H9 (cell line): ENCODE measurements at places on chromosomes 3 and 15.

GRCh38 chr15:67564968-67565345 lies 22.5 kb downstream of the MAP2K5 start:
- no peak for DNase-seq

- DNase-seq, result no peak
These were observed 10.6 kb upstream of the MINDY2 start for GRCh38 chr15:58760385-58761009.

GRCh38 chr3:195110647-195111318 lies 160.2 kb downstream of the XXYLT1 start:
- DNase-seq, result no peak

- DNase-seq, result no peak
These were observed 558.5 kb downstream of the MECOM start for GRCh38 chr3:169104972-169105371.

- DNase-seq, result no peak
These were observed 174.6 kb upstream of the TBL1XR1 start for GRCh38 chr3:177371888-177372287.

DNA sequence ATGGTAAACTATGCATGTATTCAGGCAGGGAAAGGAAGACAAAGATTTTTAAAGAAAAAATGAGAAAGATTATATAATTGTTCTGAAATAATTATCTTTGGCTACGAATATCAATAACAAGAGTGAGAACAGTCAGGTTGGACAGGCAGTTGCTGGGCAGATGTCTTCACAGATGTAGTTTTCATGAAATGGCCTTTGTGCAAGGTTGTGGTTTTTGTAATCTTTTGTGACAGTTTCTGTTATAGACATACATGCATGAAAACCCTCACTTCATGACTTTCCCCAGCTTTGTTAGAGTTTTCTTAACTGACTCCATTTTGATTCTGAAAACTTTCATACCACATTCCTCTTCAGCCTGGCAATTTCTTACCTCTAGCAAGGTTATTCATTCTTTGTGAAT lies 34.9 kb upstream of the SLC25A36 start:
- DNase-seq, result no peak

GRCh38 chr3:51669241-51670052 lies 1.6 kb upstream of the TEX264 start:
- peak; percentile 95 for DNase-seq

DNA sequence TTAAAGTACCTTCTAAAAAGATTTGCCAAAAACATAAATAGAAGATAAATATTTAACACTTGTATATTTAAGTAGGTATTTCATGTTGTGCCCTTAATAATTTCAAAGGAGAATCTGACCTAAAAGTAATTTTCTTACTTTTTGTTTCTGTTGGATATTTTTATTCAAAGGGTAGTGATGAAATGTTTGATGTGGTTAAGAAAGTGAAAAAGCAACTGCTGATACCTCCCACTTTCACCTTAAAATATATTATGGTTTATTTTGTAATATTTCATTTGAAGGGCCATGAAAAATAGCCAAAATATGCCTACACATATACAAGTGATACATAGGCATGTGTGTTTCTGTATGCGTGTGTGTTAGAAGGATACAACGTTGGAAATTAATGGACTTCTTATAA lies 5.8 kb upstream of the SLITRK3 start:
- no peak for DNase-seq

DNA sequence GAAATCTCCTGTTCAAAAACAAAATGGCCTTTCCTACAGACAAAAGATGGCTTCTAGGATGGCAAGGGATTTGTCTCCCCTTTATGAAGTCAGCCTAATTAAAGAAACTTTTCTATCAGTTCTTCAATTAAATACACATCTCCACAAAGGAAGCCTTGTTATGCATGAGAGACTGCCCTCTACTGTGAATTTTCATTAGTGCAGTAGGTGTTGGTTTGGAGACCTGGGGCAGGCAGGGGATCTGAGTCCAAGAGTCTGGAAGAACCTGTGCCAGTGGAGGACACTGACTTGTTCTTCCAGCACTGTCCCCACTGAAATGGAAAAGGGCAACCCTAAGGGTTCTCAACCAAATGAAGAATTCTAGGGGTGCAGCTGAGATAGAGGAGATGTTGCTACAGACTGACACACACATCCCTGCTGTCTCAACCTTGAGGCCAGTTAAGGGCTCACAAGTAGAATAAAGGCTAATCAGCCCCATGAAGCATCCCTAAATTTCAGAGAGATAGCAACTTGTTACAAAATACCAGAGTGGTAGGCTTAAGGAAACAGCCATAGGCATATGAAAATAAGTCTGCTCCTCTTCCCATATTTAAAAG lies 174.0 kb upstream of the PRICKLE2 start:
- DNase-seq, result peak; percentile 48

GRCh38 chr3:190302212-190302867 lies 19.9 kb downstream of the CLDN1 start:
- DNase-seq, result no peak
